ENCODE measurements at places on chromosomes 16 and 17.

GRCh38 chr17:27577121-27577761 is 53.7 kb upstream of the LGALS9 start:
- DNase-seq, result no peak

- no peak for DNase-seq
These were observed 578 bp downstream of the RAC3 start for GRCh38 chr17:82031885-82032627.

- no peak for DNase-seq
These were observed 204.8 kb downstream of the FTO start for GRCh38 chr16:53908731-53909130.

DNA sequence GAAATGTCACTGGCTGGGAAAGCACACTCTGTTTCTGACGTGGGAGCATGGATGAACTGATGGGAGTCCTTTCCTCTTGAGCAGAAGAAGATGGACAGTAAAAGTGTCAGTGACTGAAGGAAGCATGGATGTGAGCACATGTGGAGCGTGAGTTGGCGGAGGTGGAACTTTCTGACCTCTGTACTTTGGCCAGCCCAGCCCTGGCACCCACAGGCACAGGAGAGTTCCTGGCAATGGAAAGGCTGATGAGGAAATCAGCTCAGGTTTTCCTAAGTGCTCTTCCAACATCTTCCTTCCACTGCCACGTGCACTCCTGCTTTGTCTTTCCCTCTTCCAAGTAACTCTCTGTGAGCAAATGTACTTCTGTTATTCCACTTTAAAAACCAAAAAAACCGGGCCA is 276.8 kb downstream of the NTN1 start:
- DNase-seq, result no peak

GRCh38 chr16:59330019-59330670 is 596.0 kb upstream of the GOT2 start:
- no peak for DNase-seq

DNA sequence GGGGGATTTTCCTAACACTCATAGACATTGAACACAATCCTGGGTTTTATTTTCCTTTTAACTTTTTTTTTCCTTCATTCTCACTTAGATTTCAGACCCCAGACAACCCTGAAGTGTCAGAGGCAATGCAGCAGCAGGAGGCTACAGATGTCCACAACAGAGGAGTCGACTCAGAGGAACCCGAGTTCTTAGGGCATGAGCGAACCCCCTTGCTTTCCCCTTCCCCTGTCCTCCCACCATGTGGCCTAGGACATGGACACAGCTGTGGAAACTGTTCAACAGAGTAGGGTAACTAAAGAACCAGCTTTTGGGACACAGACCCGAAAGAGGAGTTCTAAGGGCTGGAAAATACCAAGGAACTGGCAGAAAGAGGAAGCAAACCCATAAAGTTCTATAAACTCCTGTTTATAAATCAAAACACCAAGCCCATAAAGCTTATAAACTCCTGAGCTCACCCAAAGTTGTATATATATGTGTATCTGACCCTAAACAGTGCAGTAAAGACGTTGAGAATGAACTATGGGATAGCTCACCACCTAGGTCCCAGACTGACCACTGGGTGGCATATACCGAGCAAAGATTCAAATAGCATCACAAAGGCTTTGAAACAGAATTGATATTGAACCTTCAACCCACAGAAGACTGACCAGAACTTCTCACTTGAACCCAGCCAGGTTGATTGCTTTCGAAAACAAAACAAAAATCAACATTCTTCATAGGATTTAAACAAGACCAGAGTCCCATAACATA is 33.9 kb downstream of the CMTM4 start:
- no peak for DNase-seq

DNA sequence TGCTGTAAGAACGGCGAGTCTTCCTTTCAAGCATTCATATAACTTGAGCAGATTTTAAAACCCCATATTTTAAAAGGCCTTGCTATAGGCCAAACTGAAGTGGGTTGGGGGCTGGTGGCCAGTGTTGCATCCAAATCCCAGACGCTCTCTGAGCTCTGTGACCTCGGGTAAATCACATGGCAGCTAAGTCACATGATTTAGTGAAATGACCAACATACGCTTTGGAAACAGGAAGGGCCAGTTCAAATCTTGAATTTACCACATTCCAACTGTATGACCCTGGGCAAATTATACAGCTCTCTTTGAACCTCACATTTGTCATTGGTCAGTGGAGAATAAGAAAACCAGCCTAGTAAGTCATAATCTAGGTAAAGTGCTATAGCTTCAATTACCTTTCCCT is 519.3 kb downstream of the HAPSTR1 start:
- DNase-seq, result no peak

DNA sequence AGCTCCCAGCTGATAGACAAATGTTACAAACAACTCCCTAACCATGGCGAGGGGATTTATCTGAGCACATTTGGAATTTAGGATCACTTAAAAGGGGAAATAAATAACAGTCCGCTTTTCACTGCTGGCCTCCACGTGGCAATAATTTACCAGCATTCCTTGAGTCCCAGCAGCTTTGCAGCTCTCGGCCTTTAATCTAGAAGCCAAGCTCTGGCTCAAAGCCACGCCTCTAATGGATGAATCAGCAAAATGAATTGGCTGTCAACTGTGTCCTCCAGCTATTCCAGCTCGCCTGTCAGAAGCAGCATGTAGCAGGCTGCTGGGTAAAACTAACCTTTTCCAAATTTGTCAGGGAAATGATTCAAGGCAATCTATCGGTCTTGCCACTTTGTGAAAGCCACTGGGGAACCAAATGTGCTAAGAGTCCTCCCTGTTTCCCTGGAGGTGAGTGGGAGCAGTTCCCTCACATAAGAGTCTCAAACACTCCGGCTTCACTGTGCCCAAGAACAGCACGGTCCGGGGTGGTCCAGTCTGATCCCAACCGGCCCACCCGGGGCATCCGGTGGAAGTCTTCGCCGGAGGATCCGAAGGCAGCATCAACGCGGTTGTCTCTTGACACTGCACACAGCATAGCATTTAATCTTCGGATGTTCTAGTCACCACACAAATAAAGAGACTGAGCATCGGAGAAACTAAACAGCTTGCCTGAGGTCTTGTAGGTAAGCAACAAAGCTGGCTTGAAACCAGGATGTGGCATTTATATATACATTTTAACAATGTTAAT is 143.3 kb downstream of the PARN start:
- DNase-seq, result no peak

DNA sequence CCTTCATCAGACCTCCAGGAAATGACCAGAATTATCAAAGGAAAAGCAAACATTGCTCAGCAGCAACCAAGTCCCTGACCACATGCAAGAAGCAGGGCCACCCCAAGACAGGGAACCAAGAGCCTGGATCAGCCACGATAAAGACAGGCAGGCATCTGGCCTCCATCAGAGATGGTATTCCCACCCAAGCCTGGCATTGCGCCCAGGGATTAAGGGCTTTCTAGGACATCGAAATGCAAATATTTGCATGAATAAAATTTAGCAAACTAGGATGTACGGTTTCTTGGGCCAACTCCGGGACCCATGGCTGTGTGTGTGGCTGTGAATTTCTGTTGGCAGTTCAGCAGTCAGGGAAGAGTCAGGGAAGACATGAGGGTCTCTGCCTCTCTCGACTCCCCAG is 241.4 kb upstream of the DYNLRB2 start:
- DNase-seq, result no peak

- DNase-seq, result no peak
These were observed 14.0 kb downstream of the CCR7 start for GRCh38 chr17:40551091-40551878.

- peak; percentile 56 for DNase-seq
These were observed 43.0 kb upstream of the TOB1 start for GRCh38 chr17:50908860-50909764.

GRCh38 chr16:20821682-20822081 is 15.4 kb downstream of the REXO5 start:
- no peak for DNase-seq

- no peak for DNase-seq
These were observed 2.7 kb downstream of the OTOP3 start for GRCh38 chr17:74938194-74938950.

DNA sequence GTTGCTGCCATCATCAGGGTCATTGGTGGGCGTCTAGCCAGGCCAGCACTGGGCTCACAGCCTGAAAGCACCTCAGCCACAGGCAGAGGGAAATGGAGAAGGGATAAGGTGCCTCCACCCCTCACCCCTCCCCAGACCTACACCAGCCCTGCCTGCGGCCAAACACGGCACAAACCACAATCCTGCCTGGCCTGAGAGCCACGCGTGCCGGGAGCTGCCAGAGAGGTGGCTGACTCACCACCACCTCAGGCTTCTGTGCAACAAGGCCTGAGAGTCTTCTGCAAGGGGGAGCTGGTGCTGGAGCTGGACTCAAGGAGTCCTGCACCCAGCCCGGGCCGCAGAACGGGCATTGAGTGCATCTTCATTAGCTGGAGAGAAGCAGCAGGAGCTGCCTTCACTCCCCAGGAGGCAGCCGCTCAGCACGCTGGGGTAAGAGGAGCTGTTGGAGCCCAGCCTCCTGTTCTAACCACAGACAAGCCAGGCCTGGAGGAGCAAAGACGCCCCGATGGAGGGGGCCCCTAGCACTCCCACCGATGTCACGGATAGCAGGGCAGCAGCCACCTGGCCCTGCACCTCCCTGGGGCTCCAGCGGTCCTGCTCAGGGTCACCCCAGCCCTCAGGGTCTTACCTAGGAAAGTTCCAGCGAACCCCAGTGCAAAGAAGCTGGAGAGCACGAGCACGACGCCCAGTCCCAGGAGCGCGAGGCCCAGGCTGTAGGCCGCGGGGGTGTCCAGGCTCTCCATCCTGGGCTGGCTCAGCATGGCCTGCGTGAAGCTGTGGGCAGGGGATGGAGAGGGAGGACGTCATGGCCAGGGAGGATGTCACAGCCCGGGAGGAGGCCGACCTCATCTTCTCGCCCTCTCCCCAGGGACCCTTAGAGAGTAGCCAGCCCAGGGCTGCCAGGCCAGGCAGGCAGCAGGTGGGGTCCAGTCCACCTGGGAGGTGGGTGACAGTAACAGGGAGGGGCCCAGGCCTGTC is 16.0 kb upstream of the RASD1 start:
- no peak for DNase-seq

GRCh38 chr17:63647065-63647725 is 25.0 kb downstream of the MAP3K3 start:
- no peak for DNase-seq

GRCh38 chr17:41026715-41027471 is at the start of gene KRTAP1-5:
Gene KRTAP1-5, minus strand, starts transcription at chr17:41027208. Its CDS starts 53 bp downstream, at chr17:41027155.
- DNase-seq, result no peak

- no peak for DNase-seq
These were observed 119.6 kb upstream of the CNTNAP4 start for GRCh38 chr16:76157629-76158028.

DNA sequence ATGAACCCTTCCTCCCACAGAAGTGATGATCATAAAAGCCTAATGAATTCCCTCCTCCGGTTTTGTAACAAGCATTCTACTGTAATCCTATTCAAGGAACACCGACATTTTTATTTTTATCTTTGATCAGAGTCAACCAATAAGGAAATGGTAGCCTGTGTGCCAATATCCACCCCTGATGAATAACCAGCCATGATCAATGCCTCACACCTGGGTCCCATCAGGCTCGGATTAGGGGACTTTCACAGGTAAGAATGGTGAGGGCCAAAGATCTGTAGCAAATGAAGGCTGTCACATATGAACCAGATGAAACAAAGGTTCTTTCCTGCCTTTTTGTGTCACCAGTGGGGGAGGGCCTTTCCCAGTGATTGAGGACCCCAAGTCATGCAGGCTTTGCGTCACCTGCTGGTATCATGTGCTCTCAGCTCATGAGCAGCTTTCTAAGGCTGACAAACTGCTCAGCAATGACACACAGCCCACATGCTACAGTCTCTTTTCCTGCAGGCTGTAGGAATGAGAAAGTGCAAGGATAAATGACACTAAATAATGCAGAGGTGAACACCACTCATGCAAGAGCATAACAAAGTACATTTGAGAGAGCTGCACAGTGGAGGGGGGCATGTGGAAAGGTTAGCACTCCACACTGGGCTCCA is 34.9 kb downstream of the TOM1L2 start:
- no peak for DNase-seq

DNA sequence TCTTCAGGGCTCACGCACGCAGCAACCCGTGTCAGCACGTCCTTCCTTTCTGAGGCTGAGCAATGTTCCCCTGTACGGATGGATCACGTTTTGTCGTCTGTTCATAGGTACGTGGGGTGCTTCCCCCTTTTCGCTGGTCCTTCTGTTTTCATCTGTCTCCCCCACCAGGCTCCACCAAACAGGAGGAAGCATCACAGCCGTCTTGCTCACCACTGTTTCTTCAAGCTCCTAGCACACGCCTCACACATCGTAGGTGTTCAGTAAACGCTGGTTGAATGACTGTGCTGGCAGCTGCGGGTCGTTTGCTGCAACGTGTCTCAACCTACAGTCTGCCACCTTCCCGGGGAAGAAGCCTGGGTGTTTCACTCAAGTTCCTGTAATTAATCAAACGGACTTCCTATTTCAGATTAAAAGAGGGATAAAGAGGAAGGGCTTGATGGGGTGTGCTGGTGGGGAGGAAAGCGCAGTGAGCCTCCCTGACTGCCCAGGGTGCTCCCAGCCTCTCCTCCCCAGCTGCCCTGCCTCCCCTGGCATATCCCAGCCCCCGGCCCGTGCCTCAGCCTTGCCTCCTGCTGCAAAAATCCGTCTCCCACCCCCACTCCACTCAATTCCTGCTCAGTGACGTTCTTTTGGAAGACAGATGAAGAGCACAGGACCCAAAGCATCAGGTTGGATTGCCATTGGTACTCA is 76.7 kb upstream of the DOC2B start:
- DNase-seq, result no peak

- no peak for DNase-seq
These were observed 83.8 kb upstream of the GRIN2A start for GRCh38 chr16:10265770-10266615.

DNA sequence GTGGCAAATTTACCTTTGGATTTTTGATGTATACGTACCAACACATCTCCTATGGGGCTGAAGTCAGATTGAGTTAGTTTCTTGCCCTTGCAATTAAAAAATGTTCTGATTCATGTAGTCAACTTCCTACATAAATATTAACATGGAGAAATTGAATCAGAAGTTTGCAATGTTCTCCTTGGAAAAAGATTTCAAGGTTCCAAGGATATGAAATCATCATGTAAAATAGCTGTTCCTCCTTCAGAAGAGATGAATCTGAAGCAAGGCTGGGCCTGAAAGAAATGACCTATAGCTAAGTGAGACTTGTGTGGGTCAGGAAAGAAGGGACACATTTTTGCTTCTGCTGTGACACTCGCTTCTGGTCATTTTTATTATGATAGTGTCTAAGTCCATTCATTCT is 131.7 kb downstream of the RGS9 start:
- DNase-seq, result no peak

GRCh38 chr16:80806927-80807340 is 2.5 kb upstream of the CDYL2 start:
- peak; percentile 26 for DNase-seq

DNA sequence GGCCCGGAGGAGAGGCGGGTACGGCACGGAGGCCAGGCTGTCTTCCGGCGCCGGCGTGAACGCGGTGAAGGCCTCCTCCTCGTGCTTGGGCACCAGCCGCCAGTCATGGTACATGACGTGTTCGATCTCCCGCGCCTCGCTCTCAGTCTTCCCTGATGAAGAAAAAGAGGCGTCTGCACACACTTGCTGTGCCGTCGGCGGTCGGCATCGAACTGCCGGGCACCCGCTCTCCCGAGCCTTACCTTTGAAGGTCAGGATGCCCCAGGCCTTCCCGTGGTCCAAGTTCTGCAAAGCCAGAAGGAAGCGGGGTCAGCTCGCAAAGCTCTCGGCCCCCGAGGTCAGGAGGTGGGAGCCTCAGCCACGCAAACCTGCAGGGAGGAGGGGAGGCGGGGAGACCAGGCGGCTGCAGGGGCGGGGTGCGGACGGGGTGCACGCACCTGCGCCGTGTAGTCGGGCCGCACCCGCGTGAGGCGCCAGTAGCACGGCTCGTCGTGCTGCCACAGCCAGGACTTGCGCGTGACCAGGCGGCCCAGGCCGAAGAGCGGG is at the start of gene EME2:
EME2 (plus strand) TSS at position 449 of the 546 bp plus-strand sequence. CDS start 418 bp downstream, outside the sequence.
- DNase-seq, result no peak

- DNase-seq, result peak; percentile 57
These were observed 149.6 kb upstream of the GNAO1 start for GRCh38 chr16:56041556-56042140.

Data from CD4-positive, alpha-beta T cell treated with Interferon alpha-2 for 1 hour (primary cell).